Stimulated activated CD8-positive, alpha-beta memory T cell treated with anti-CD3 and anti-CD28 coated beads, Interleukin-7, amount 100 ng/mL, for 1 hour (primary cell): ENCODE measurements at places on chromosomes 7 and 10.

- DNase-seq = no peak
Observed at GRCh38 chr7:87317691-87318245, 27.7 kb upstream of the CROT start.

DNA sequence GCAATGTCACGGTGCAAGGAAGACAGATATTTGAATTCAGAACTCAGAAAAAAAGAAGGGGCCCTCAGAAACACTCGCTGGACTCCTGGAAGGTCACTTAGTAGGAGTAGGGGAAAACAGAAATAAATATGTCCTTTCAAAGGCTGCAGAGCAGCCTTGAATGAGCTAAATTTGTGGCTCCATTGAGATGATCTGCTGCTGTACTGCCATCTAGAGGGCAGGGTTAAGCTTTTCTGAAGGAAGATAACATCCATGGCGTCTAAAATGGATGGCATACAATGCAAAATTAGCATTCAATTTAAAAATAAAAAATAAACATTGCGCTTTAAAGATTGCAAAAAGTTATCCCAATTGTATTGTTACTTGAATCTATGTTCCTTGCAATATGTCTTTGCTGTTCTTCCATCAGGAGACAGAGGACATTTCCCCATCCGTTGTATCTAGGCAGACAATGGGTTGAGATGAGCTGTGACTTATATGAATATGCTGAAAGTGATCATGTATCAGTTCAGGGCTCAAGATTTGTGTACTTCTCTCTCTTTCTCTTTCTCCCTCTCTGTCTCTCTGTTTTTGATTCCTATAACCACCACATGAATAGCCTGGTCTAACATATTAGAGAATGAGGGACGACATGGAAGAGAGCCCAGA, 642.2 kb downstream of the SH2D4B start:
- no peak for DNase-seq

DNA sequence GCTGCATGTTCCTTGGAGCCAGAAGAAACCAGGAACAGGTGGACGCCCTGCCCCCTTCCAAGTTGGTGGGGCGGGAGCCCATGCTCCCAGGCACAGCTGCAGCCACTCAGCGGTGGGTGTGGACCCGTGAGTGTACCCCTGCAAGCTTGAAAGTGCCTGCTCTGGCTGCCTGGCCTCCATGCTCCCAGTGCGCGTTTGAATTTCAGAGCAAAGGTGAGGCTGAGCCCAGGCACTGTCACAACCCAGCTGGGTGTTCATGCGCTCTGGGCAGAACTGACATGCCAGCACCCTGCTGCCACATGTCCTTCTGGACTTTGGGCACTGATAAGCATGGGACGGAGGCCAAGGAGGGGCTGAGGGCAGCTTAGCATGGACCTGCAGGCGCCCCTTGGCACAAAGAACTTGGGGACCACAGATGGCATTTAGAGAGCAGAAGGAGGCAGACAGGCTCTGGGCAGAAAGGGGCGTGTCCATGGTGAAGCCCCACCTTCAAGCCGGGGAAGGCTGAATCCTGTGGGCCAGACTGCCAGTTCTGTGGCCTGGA, 402.0 kb upstream of the NRG3 start:
- no peak for DNase-seq

DNA sequence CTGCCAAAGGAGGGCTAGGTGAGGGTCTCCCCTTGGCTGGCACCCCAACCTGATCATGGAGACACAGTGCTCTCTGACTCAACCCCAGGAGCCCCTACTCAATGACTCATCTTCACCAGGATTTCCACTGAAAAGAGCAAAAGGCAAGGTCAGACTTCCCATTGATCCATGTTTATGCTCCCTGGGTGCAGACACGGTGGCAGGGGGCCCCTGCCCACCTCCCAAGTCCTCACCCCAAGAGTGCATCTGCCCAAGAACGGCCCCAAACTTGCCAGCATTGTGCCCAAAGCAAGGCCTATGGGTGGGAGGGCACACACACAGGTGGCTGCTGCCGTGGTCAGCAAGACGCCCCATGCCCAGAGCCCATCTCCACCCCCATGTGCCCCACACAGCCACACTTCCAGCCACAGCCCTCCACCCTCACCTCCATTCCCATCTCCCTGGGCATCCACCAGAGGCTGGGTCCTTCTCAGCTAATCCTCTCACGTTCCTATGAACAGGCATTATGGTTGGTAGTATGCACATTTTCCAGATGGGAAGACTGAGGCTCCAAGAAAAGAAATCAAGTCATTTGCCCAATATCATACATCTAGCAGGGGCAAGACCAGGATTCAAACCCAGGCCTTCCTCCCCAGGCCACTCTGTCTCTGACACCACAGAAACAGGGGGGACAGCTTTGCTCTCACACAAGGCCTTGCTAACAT, 31.3 kb downstream of the FAM53B start:
- no peak for DNase-seq

DNA sequence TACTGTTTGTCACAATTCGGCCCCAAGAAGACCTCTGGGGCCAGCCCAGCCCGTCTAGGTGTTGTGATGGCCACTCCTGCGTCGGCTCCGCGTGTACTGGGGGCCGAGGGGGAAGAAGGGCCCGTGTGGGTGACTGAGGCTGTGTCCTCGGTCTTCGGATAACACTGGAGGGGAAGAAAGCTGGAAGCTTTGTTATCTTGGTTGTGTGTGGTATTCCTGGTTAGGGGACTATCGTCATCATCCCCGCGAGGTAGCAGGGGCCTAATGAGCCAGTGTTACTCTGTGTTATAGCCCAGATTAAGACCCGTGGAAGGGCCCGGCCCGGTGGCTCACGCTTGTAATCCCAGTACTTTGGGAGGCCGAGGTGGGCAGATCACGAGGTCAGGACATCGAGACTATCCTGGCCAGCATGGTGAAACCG, 854 bp downstream of the MTG1 start:
- DNase-seq = no peak

- DNase-seq = no peak
Observed at GRCh38 chr7:47347346-47347745, 234.6 kb downstream of the TNS3 start.

GRCh38 chr10:1401071-1401965, 336.0 kb downstream of the ADARB2 start:
- DNase-seq = no peak

DNA sequence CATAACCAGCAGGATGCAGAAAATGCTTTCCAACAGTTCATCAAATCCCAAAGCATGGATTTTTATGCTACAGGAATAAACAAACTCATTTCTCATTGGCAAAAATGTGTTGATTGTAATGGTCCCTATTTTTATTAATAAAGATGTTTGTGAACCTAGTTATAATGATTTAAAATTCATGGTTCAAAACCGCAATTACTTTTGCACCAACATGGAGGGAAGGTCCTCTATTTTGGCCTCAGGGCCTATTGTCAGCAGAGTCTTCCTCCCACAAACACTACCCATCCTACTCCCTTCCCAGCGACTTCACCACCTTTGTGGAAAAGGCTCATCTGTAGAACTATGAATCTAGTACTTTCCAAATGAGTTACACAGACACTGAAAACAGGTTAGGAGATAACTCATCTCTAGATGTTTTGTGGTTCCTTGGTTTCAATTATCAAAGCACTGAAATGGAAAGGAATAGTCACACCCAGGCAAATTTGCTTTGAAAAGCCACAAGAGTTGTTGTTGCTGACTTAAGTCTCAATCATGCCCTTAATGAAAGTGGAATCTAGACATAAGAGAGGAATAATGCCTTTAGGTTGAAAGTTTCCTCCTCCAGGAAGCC, 59.4 kb upstream of the FRMD4A start:
- DNase-seq = no peak
